ENCODE measurements at places on chromosomes 3 and 15. TPM values are rescaled to one million over a fixed set of nuclear protein-coding genes. Genes with fewer than 3 reads are reported as not detected.

The ZNF280D gene
- 76.3 TPM for polyA plus RNA-seq

The CLSTN2 gene
- 0.31 TPM for polyA plus RNA-seq

The FBLN2 gene
- polyA plus RNA-seq, result 27.5 TPM

The ETFA gene
- 140 TPM for polyA plus RNA-seq

The ILDR1 gene
- polyA plus RNA-seq, result 4.1 TPM

The SMCO1 gene
- not detected for polyA plus RNA-seq

The BHLHE40 gene
- 18.1 TPM for polyA plus RNA-seq

The FANCD2OS gene
- 0.82 TPM for polyA plus RNA-seq

The C3orf85 gene
- polyA plus RNA-seq, result not detected

- DNase-seq, result no peak
These were observed 106.5 kb downstream of the KCNAB1 start for GRCh38 chr3:156226676-156227420.

GRCh38 chr15:76274226-76274625, 37.0 kb downstream of the ETFA start:
- DNase-seq, result no peak

DNA sequence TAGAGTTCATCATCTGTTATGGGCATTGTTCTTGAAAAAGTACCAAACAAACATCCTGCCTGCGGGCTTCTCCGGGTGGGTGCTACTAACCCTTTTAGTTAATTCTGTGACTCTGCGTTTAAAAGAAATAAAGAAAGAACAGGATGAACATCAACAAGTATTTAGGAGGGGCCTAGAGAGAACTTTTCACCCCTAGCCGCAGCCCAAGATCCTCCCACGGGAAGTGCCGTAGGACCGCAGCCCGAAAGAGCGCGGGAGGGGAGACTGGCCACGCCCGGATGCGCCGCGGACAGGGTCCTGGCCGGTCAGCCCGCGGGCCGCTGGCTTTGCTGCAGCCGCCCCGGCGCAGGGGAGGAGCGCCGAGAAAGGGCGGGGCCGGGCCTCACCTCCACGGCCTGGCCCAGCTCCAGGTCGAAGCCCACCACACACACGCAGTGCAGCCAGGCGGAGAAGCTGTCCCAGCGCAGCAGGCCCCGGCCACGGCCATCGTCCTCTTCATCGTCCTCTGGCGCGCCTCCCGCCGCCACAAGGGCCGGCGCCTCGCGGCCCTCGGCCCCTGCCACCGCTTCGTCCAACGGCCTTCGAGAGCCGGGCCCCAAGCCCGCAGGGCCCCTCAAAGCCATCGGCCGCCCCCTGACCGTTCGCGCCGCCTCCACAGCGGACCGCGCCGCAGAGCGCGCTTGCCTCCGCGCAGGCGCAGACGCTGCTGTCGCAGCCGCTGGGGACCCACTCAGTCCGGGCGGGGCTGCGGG, at the start of gene DENND6A:
Gene DENND6A (minus strand): TSS at position 682 of the 752 bp plus-strand sequence. CDS start 59 bp downstream, at position 623.
- peak; percentile 97 for DNase-seq

DNA sequence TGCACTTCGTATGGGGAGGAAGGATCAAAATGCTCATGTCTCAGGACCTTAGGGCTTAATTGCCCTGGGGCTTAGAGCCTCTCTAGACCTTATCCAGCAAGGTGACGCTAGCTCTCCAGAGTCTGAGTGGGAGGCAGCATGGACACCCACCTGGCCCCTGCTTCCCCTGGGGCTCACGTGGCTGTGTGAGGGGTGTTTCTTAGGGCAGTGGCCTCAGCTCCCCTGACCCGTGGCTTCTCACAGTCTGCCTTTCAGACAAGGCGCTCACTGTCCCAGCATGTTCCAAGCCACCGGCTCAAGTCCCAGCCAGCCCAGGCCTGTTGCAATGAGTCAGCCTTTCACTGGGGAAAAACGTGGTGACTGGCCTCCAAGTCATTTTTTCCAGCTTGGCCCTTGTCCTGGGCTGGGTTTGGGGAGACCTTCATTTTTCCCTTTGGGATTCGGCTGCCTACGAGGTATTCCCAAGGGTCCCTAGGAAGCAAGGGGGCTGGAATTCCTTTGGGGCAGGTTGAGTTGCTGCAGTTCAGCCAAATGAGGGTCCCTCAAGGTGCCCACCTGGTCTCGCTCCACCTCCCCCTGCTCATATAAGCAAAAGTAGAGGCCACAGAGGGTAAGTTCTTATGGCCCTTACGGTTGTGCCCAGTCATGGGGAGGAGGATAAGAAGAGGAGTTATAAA, 15.7 kb downstream of the BHLHE40 start:
- no peak for DNase-seq

DNA sequence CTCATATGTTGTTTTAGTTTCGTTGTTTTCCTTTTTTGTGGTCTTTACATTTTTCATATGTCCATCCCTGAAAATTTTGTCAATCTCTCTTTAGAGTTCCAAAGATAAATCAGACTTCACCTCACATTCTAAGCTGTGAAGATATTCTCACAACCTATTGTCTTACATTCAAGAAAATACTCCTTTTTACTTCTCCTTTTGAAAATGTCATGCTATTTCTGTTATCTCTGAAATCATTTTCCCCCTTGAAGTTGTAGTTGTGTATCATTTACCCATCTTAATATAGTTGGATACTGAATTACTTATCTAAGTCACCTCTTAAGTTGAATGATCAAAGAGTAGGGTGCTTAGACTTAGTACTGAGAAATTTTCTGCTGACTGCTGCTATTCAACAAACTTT, 74.3 kb downstream of the DCUN1D1 start:
- DNase-seq, result no peak

DNA sequence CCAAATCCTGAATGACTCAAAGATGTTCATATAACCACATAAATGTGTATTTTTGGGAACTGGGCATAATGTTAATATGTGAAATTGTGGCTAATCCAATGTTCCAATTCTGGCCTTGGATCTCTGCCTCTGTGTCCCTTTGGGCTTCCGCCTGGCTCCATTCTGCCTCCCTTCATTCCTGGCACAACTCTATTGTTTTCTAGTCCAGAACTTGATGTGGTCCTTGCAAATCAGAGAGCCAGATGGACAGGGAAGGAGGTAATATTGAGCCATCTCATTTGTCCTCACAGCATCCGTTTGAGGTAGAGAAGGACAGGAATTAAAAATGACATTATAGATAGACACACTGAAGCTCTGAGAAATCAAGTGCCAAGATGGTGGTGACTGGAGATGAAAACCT, 355.7 kb upstream of the TBL1XR1 start:
- DNase-seq, result no peak

DNA sequence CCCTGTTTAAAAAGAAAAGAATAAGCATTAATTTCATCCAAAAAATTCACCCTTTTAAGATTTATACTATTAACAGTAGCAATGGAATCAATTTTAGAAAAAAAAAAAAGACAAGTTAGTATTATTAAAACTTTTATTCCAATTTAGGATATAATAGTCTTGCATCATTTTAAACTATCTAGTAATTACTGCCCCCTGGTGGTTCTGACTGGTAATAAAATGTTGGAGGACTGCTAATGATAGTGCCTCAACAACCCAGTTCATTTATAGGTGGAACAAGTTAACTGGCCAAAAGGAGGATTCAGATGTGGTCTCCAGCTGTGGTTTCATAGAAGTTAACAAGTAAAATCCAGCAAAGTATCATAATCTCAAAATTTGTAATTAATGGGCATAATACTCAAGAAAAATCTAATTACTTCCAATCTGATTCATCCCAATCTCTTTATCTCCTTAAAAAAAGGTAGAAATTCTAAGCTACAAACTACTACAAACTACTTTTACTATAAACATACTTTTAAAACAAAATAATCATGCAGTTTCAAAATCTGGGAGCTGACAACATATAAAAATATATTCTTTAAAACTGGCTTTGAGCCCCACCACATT, 30.7 kb upstream of the WDR49 start:
- DNase-seq, result peak; percentile 38

GRCh38 chr3:10925436-10926255, 66.9 kb upstream of the SLC6A1 start:
- no peak for DNase-seq

- no peak for DNase-seq
These were observed 192.2 kb upstream of the MME start for GRCh38 chr3:154887869-154888268.

DNA sequence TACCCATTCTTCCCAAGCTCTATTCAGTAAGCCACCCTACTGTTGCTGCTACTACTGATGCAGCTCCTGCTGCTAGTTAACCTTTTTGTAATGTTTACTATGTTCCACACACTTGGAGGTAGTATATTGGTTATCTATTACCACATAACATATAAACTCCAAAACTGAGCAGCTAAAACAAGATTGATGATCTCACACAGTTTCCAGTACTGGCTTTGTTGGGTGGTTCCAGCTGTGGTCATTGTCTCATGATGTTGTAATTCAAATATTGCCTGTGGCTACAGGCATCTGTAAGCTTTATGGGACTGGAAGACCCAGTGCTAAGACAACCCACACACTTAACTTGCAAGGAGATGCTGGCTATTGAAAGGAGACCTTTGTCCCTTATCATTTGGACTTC, 556.2 kb upstream of the SUCLG2 start:
- no peak for DNase-seq

DNA sequence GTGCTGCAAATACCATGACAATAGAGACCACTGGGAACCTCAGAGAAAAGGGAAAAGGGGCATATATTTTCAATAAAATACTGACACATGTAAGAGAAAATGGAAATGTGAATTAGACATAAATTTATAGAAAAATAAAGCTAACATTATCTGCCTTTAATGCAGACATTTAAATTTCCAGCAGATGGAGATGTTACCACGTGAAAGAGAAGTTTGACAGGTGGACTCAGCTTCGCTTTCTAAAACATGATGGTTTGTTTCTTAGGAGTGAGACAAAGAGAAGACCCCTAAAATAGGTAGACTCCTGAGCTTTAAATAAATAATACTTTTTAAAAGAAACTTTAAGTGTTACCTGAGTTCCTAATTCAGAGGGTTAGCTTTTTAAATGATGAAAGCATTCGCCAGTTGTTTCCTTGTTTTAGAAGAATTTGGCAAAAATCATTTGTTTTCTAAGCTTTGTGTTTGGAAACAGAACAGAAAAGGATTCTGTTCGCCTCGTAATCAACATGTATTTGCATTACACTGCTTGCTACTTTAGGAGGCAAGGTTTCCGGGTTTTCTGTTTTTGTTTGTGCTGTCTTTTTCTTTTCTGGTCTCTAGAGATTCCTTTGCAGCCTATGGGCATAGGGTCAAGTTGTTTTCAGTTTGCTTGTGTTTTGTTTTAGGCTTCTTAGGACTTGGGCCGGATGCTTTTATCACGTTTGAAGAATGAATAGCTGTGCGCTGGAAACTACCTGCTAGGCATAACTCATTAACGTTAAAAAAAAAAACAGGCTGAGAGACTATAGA, 271.4 kb downstream of the THSD4 start:
- no peak for DNase-seq

DNA sequence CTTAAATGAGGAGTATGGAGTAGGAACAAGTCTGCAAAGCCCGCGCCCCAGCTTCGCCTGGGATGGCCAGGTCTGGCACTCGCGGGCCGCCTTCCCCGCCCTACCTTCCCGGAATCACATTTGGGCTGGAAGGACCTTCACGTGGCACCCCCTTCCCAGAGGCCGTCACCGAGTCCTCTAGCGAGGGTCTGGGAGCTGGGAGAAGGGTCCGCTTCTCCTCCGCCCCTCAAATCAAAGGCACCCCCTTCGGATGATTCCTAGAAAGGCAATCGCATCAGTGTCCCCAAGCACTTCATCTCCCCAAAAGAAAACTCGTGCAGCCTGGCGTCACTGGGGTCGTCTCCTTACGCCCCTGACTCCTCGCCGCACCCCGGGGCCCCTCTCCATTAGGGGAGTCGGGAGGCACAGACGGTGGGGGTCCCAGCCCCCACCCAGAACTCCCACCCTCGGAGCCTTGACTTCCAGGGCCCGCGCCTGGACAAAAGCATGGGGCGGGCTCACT, 380 bp downstream of the MYLK start:
- DNase-seq, result peak; percentile 22

DNA sequence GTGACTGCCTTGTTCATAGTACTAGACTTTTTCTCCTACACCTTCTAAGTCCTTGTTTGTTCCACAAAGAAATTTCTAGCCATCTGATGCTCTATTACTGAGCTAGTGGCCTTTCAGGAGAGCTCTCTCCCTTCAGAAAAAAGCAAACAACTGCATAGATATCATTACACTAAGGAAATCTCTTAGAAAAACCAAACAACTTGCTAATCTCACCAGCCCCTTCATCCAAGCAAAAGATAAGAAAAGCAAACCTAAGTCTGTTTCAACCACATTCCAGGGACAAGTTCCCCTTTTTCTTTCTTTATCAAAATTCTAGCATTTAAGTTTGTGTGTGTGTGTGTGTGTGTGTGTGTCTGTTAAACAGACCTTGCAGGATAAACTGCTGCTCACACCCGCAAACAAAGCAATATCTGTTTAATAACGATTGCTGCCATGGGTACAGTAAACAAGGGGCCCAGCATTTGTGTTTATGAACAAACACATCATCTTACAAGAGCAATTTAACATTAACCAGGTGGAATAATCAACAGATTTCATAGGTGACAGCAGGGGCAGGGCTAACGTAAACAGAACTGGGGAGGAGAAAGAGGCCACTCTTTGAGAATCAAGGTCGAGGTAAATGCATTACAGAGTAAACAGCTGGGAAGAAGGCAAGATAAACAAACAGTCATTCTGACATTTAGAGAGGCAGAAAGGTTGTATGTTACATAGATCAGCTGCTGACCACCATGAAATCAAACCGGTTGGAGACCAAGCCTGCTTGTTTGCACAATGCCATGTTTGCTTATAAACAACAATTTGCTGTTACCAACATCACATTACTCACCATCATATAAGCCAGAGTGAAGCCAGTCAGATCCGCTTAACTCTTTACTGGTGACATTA, 375.1 kb downstream of the FOXP1 start:
- DNase-seq, result peak; percentile 67

DNA sequence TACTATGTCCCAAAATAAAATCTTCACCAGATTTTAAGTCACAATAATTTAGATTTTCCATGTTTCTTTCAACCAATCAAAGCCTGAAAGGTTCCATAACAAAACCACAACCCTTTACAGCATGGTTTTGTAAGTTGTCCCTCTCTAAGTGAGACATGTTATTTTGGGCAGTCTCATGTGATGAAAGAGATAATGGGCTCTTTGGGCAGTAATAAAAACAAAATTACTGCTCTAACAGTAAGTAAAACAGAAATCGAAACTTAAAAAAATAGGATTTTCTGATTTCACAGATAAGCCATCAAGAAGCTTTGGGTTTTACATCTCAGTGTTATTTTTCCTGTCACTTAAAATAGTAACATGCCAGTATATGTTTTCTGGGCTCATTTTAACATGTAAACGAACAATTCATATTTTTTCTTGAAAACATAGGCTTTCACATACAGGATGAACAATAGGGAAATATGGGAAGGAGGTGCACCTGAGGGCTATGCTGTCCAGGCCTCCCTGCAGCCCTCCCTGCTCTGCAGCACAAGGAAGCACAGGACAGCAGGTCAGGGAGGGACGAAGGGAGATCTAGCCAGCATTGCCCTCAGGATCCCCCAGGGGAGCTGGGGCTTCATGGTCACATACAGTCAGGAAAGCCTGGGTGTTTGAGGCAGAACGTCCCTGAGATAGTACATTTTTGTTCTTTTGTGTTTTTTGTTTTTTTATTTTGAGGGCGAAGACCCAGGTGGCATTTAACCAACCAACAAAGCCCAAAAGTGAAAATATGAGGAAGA, 157.4 kb downstream of the SHOX2 start:
- no peak for DNase-seq

- no peak for DNase-seq
These were observed 21.7 kb upstream of the ASB14 start for GRCh38 chr3:57314204-57314603.

- no peak for DNase-seq
These were observed 74.3 kb downstream of the RBPMS2 start for GRCh38 chr15:64701051-64701450.

All from left lung (tissue), 14 donors.